Esophagus mucosa (tissue), 1 donor: ENCODE measurements at places on chromosomes 5 and 9. TPM values are rescaled to one million over a fixed set of nuclear protein-coding genes. Genes with fewer than 3 reads are reported as not detected.

The PKD2L2 gene
- not detected for total RNA-seq

DNA sequence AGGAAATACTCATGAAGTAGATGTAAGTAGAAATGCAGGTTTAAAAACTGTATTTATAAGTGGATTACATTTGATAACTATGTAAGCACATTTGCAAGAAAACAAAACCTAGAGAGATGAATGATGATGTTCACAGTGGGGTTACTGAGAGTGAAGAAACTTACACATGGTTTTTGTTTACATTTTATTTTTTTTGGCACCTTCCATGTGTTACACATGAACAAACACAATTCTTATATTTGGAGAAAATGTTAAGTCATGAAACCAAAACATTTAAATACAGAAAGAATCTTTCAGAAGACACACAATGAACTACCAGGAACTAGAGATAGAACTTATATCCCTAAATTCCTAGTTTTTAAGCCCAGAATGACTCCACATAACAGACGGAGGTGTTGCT is 51.5 kb upstream of the SPATA31E1 start:
- ATAC-seq = no peak

GRCh38 chr9:37583522-37584121 is 7.4 kb upstream of the FBXO10 start:
- ATAC-seq = no peak

GRCh38 chr9:130639124-130639765 is 25.1 kb upstream of the PRDM12 start:
- ATAC-seq = no peak

The SAPCD2 gene
- 13.8 TPM for total RNA-seq

The TYRP1 gene
- not detected for total RNA-seq

The SPATA31D4 gene
- total RNA-seq = not detected

DNA sequence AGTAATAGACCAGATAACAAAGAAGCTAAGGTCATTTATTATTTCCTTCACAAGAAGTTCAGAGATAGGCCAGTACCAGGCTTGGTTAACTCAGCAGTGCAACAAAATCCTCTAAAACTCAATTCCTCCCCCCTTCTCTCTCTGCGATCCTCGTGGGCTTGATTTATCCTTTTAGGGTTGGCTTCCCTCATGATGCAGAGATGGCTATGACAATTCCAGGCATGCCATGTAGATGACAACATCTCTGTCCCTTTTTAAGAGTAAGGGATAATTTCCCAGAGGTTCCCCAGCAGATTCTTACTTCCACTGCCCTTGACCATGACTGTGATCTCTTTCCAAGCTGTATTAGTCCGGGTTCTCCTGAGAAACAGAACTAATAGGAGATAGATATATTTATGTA is 28.7 kb upstream of the DAP start:
- no peak for ATAC-seq

GRCh38 chr9:94149696-94150095 is 65.4 kb downstream of the PTPDC1 start:
- ATAC-seq = no peak

The ITK gene
- total RNA-seq = 0.40 TPM
